ENCODE measurements at places on chromosomes 4 and X.

- DNase-seq = no peak
Measured at GRCh38 chrX:10555846-10556245, 64.5 kb downstream of the MID1 start.

GRCh38 chrX:9494771-9495170, 29.9 kb downstream of the TBL1X start:
- no peak for DNase-seq

- no peak for DNase-seq
Measured at GRCh38 chrX:20313899-20314298, 47.2 kb upstream of the RPS6KA3 start.

GRCh38 chr4:37685161-37685822, 884 bp downstream of the RELL1 start:
- DNase-seq = no peak

- no peak for DNase-seq
Measured at GRCh38 chr4:122777846-122778673, 45.6 kb downstream of the BBS12 start.

DNA sequence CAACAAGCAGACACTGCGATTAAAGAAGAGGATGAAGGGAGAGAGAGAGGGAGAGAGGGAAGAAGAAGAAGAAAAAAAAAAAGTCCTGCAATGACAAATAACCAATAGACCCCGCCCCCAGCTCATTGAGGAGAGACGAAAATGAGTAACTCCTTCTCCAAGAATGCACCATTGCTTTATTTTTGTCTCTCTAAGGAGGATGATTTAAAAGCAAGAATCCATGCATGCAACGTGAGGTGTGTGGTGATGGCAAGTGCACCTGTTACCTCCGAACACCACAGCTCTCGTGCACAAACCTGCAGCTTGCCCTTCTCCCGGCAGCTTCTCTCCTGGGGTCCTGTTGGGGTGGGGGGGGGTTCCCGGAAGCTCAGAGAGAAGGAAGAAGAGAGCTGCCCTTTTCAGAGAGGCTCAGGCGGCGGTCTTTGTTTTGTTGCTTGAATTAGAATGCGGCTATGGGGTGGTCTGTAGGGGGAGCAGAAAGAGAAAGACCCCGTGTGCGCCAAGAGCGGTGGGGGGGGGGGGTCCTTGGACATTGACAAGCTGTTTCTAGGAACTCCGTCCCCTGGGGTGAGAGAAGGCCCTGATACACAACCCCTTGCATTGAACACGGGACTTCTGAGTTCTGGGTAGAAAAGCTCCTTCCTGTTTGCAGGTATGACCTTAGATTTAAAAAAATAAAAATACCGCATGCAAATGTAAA, 100.7 kb downstream of the CRLF2 start:
- no peak for DNase-seq

- DNase-seq = no peak
Measured at GRCh38 chrX:15838017-15838416, 16.6 kb downstream of the AP1S2 start.

DNA sequence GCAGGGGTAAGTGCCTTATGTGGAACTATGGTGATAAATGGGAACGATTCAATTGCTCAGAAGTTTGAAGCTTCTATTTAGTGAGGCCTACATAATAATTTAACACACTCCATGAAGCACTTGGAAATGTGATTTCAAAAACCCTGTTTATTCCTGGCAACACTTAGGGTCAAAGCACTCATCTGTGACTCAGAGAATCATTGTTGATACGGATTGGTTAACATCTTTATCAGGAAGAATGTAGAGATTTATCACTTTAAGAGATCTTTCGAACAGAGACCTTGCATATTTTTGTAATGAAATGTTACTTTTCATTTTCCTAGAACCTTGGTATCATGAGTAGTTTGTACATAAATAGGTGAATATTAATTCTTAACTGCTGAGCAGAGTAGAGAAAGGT, 269.1 kb upstream of the SLIT2 start:
- no peak for DNase-seq

DNA sequence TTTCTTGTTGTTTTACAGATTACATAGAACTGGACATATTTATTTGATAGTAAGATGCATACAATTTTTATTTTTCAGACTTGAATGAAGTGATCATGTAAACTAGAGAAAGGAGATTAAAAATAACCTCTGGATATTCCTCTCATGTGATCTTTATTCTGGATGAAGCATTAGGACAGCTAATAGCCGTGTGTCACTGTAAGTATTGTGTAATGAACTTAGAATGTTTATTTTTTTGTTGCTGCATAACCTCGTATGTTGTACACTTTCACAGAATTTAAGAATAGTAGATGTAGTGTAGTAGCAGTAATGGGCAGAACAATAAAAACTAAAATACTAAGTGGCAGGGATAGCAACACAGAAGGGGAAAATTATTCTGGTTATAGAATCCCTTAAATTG, 2094.5 kb upstream of the TENM3 start:
- DNase-seq = no peak

GRCh38 chr4:52693492-52693891, 34.4 kb upstream of the USP46 start:
- no peak for DNase-seq

- no peak for DNase-seq
Measured at GRCh38 chr4:48005781-48006180, 10.7 kb downstream of the CNGA1 start.

DNA sequence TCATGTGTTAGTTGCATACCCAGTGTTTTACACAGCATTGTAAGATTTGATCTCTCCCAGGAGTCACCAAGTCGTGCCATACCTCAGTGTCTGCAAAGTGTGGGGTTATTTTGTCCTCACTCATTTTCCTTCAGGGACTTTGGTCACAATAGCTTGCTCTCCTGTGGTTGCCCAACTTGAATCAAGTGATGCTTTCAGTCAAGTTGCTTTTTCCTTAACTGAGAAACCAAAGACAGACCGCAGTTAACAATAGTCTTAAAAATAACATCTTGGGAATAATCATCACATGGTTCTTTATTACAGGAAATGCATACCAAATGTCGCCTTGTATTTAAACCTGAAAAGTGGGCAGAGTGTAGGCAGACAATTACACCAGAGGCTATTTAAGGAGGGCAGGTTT, 44.5 kb upstream of the NDP start:
- DNase-seq = no peak

- no peak for DNase-seq
Measured at GRCh38 chrX:96027407-96027806, 657.2 kb upstream of the DIAPH2 start.

DNA sequence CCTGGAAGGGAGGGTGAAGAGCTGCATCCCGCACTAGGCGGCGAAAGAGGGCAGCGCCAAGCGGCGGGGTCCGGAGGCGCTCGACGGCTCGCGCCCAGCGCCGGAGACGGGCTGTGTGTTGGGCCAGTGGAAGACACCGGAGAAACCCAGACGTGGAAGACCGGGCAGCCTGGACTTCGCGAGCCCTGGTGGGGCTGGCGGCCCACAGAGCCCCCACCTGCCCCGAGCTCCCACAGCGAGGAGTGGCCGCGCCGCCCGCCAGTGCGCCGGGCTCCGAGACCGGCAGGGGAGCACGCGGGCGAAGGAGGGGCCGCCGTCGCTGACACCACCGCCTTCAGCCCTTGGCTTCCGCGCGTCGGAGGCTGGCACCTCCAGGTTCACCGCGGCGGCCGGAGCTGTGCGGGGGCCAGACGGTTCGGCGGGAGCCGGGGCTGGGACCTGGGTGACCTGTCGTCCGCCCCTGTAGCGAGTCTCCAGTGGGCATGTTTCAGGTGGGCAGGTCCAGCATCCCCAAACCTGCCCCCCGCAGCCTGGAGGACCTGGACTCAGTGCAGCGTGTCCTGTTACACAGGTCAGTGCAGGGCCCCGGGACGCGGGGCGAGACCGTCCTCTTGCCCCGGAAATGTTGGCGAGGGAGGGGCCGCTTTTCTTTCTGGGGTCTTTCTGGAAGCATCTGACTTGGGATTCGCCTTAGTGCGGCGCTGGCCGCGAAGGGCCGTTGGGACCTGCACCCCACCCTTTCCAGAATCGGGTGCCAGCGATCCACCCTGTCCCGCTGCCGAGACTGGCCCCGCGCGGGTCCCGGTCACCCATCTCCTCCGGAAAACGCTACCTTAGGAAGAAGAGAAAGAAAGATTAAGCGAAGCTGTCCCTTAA, 9.6 kb upstream of the INTU start:
- DNase-seq = no peak

GRCh38 chr4:140466146-140466545, 31.9 kb downstream of the MGAT4D start:
- DNase-seq = no peak

DNA sequence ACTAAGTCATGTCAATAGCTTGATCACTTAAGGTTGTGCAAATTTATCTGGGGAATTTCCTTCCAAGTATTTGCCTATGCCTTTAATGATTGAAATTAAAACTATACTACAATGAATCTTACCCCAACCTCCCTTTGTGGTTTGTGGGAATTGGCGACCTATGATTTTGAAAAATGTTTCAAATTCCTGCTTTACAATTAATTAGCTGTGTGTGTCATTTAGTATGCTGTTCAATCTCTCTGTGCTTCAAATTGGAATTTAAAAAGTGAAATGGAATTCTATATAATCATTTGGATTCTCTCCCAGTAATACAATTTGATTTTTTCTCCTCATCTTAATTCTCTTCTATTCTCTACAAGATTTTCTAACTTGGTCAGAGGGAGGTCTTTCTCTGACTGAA, 2319.5 kb downstream of the ARAP2 start:
- DNase-seq = no peak

Measured in stimulated activated CD4-positive, alpha-beta T cell treated with anti-CD3 and anti-CD28 coated beads, Interleukin-1b, Interleukin-23, amount 100 ng/mL, for 1 hour (primary cell).